ENCODE measurements at places on chromosomes 4 and X.

DNA sequence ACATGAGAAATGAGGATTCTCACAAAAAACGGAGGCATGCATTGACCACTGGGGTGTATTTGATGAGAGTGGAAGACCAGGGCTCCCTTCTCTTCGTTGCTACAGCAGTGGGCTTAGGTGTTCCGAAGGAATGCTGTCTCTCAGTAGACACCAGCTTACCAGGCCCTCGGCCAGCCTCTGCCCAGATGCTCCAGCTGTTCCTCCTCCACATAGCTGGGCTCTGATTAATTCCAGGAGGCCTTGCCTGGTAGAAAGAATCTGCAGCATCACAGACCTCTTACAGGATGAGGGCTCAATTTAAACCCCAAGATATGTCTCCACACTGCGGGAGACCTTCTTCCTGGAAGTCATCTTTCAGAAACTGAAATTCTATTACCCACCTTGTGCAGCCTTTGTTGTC lies 346.6 kb upstream of the TENM3 start:
- no peak for DNase-seq

DNA sequence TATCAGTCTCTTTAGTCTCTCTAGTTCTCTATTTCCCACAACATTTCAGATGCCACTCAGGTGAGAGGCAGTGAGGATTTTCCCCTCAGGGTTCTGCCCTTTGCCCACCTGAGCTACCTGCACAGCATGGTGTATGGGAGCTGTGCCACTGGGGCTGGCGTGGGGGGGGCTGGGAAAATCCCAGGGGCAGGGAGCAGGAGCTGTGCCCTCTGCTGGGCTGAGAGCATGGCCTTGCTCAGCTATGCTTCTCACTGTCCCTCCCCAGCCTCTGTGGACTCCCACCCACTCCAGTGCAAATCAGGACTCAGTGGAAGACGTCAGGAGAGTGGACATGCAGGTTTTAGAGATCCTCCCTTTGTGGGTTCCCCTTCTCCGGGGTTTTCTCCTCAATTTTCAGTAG lies 57.2 kb downstream of the TRMT44 start:
- no peak for DNase-seq

- DNase-seq = no peak
These were observed at the start of gene AR for GRCh38 chrX:67543818-67544217. Gene AR (plus strand): TSS chrX:67544021. CDS start chrX:67545147, 1,126 bp downstream.

DNA sequence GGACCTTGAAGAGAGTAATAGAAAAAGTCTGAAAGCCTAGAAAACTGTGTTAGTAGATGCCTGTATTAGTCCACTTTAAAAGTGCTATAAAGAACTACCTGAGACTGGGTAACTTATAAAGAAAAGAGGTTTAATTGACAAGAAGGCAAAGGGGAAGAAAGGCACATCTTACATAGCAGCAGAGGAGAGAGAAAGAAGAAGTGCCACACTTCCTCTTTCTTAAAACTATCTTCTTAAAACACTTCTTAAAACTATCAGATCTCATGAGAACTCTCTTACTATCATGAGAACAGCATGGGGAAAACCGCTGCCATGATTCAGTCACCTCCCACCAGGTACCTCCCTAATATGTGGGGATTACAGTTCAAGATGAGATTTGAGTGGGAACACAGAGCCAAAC lies 18.8 kb upstream of the COL25A1 start:
- no peak for DNase-seq

DNA sequence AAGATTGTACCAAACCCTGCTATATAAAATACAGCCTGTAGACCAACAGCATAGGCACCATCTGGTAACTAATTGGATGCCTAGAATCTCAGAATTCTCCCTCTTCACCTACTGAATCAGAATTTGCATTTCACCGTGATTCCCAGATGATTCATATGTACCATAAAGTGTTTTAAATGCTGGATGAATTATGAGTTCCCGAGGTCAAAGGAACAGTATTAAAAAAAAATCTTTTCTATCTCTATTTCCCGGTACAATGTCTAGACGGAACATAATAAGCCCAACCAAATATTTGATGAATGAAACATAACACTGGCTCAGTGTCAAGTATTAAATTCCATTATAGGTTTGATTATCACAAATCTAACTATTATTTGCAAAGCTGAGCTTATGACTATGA lies 280.0 kb downstream of the ANKRD50 start:
- DNase-seq = no peak

- no peak for DNase-seq
These were observed 3.7 kb downstream of the STATH start for GRCh38 chr4:69999420-69999819.
